ENCODE measurements at places on chromosomes 16 and 17.

DNA sequence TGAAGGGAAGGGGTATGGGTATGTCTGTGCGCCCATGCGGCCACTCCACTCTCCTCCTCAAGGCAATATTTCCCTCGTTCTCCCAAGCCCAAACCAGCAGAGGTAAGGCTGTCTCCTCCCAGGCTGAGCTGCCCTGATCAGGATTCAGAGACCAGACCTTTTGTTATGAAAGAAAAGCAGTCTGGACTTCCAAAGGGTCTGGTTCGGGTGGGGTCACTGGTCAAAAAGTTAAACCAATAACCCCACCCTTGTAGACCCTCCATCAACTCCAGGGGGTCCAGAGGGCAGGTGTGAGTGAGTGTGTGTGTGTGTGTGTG is 5.7 kb upstream of the DLX4 start:
- no peak overlapping the region for H3K27ac ChIP-seq
- DNase-seq = no peak
- no peak overlapping the region for H3K4me3 ChIP-seq
- peaks cover 40% of the 10 kb centered on the region for H3K27me3 ChIP-seq

DNA sequence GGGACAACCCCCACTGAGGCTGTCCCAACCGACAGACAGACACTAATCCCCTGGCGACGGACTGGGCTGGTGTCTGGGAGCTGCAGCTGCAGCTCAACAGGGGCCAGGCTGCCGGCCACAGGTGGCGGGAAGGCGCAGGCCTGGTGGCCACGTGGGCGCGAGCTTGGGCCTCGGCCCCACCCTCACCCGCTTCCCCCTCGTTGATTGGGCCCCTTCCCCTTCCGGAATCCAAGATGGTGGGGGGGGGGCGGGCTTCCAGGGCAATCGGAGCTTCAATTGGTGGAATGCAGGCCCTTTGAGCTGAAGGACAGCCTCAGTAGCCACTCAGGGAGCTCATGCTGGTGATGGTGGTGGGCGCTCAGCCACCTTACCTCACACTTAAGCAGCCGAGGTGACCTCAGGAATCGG is 8.7 kb upstream of the TBX4 start:
- H3K27me3 ChIP-seq = peaks cover 5% of the 10 kb centered on the region
- no peak overlapping the region for H3K27ac ChIP-seq
- no peaks in the 10 kb centered on the region for H3K36me3 ChIP-seq
- no peak for DNase-seq
- H3K4me1 ChIP-seq = no peaks in the 10 kb centered on the region

GRCh38 chr16:29900102-29900887 is at the start of gene ASPHD1:
TSS of gene ASPHD1 (plus strand) at chr16:29900488. CDS start at chr16:29900972, 484 bp downstream.
- H3K4me1 ChIP-seq = peaks cover 5% of the 10 kb centered on the region
- H3K4me3 ChIP-seq = peak within 1 kb of the TSS; percentile 53
- peaks cover 13% of the 10 kb centered on the region for H3K27me3 ChIP-seq
- peak; percentile 80 for DNase-seq

DNA sequence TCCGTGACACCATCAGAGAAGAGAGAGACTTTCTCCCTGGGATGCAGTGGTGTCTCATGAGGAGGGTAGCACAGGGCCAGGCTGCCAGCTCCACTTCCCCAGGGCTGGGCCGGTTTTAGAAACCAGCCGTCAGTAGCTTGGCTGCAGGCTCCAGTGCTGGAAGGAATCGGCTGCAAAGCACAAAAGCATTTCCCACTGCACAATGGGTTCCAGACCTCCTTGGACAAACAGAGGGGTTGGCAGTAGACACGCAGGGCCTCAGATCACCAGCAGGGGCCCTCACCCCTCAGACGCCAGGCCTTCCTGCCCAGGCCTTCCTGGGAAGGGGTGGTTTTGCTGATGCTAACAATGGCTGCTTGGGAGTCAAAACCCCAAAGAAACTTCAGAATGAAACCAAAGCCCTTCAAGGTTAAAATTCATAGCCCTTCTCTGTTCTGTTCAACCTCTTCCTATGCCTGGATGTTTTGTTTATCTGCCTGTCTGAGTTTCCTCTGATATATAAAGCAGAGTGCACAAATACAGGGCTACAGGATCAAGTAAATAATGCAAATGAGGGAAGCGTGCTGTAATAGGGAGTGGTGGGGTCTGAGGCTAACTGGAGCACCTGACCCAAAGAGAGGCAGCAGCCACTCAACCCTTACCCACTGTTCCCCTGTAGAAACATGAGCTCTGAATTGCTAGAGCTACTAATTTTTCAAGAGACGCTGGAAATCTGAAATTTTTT is 26.2 kb downstream of the TEKT5 start:
- H3K27ac ChIP-seq = no peak overlapping the region
- no peaks in the 10 kb centered on the region for H3K36me3 ChIP-seq
- H3K27me3 ChIP-seq = no peaks in the 10 kb centered on the region
- no peak overlapping the region for H3K4me3 ChIP-seq
- DNase-seq = no peak

DNA sequence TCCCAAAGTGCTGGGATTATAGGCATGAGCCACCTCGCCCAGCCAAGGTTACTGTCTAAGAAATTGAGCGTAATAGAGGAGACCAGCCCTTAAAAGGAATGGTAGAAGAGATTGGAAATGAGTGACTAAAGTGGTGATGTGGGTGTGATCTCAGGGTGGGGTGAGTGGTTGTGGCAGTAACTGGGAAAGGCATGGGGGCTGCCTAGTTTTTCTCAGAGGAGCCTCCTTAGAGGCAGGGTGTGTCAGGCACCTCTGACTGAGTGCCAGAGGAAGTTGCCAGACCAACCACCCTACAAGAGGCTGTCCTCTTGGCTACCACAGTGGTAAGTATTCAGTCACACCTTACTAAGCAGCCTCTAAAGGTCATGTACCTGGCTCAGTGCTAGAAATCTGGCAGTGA is 8.9 kb downstream of the DUS2 start:
- H3K4me1 ChIP-seq = no peaks in the 10 kb centered on the region
- no peaks in the 10 kb centered on the region for H3K27me3 ChIP-seq
- no peak for DNase-seq
- no peak overlapping the region for H3K4me3 ChIP-seq

DNA sequence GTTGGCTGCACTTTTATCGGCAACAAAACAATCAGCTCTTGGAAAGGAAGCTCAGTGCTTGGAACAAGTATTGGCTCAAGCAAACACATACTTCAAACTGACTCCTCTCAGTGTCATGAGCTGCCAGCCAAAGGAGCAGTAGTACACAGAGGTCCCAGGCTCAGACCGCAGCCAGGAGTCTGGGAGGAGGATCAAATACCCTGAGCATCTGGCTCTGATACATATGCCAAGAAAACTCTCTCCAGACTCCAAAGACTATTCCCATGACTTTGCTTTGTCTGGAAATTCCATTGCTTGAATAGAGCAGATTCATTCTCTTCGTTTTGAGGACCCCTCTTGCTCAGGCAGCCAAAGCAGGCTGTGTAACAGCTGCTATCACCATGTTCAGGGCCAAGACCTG is 501.6 kb upstream of the PSMD7 start:
- H3K4me1 ChIP-seq = no peaks in the 10 kb centered on the region
- H3K27me3 ChIP-seq = no peaks in the 10 kb centered on the region
- DNase-seq = no peak

Measured in naive thymus-derived CD4-positive, alpha-beta T cell (primary cell).